ENCODE measurements at places on chromosomes 1 and 21.

DNA sequence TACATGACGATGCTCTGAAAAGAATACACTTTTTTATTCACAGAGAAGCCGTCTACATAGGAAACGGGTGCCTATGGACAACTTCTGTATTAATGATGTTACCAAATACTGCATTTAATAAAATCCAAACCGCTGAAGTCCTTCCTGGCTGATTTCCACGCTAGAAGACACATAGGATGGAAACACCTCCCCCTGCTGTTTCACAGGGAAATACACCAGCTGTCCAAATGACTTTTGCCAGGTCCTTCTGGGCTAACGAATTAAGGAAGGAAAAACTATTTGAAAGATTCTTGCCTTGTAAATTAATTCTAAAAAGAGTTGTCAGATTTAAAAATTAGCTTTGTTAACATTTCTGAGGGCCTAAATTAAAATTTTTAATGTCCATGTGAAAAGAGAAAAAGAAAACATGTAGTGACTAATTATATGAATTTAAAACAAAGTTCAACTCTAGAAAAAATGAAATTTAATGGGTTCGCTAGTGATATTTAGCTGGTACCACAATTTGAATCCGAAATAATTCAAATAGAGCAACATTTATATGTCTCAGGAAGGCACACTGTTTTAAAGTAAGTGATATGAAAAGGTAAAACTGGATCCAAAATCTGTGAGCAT is 146.0 kb downstream of the RERE start:
- no peak for DNase-seq

- no peak for DNase-seq
These were observed 238.5 kb upstream of the RAB4A start for GRCh38 chr1:229032375-229032774.

DNA sequence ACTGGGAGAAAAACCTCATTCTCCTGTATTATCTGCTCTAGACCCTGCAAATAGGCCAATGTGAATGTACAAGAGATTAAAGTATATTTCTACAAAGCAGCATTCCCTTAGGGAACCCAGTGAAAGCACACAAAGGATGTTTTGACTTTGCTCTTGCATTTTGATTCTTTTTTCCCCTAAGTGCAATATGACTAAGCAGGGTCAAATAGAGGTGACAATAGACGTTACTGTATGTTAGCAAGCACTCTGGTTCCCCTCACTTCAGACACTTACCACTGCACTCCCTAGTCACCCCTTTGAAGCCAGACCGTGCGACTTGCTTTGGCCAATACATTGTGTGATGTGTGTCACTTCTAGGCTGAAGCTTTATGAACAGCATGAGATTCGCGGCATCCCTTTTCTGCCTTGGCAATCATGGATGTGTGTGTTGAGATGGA is 209.7 kb downstream of the RHOU start:
- DNase-seq: no peak

GRCh38 chr1:119133987-119134386 is 6.5 kb downstream of the WARS2 start:
- no peak for DNase-seq

DNA sequence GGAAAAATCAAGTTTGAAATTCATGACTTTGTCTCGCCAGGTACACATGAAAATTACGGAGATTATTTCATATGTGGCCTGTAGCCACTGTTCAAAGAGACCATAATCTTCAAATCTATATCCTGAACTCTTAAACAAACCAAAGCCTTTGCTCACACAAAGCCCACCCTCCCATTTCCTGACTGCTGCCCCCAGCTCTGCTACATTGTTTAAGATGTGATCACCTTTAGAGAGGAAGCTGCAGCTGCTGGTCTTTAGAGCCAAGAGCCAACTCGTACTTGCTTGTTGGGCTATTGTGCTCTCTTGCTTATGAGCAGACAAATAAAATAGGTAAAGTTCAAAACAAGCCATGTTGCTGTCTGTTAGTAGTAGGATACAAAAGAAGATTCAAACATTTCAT is 71.9 kb downstream of the DTL start:
- no peak for DNase-seq

GRCh38 chr1:1677718-1678580 is 14.6 kb downstream of the SLC35E2B start:
- peak; percentile 41 for DNase-seq

DNA sequence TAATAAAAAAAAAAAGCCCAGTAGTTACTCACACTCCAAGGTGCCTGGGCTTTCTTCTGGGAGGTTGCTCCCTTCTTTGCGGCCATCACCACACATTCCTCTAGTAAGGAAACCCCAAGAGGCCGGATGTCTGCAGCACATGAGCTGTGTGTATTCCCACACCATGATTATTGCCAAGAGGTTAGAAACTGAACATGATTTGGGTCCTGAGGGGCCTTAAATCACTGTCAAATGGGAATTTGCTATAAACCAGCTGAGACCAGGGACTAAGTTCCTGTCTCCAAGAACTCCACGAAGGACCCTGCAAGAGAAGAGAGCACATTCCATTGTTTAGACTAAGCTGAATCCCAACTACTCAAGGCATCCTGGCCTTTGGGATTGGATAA is 85.3 kb upstream of the SSX2IP start:
- no peak for DNase-seq

GRCh38 chr21:45525153-45525909 is 16.9 kb downstream of the SLC19A1 start:
- DNase-seq: no peak

GRCh38 chr1:191831572-191831971 is 326.7 kb upstream of the RGS18 start:
- DNase-seq: no peak
